ENCODE measurements at places on chromosomes 5 and 9. TPM values are rescaled to one million over a fixed set of nuclear protein-coding genes. Genes with fewer than 3 reads are reported as not detected.

DNA sequence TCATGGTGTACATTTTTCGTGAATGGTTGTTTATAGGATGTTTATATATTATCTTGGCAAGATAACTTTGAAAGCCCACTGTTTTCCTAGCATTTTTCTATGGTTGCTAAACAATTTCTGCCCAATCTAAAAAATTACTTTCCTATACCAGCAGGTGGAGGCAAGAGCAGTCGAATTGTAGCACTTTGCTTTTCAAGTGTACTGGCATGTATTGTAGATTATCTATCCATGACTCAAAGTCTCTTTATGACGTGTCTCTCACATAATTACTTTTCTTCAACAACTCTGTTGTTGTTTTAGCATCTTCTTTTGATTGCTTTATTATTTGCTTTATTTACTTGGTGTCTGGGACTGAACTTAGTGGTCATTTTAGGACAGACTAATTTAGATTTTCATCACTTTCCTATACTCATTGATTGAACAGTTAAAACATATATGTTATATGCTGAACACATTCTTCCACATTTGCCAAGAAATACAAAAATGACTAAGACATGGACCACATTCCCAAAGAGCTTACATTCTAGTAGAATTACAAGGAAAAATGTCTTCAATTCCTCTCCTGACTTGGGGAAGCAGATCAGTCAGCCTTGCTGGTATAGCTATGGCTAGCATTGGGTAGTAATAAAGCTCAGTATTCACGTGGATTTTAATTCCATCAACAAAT, 20.7 kb downstream of the NLN start:
- DNase-seq = peak; percentile 47

DNA sequence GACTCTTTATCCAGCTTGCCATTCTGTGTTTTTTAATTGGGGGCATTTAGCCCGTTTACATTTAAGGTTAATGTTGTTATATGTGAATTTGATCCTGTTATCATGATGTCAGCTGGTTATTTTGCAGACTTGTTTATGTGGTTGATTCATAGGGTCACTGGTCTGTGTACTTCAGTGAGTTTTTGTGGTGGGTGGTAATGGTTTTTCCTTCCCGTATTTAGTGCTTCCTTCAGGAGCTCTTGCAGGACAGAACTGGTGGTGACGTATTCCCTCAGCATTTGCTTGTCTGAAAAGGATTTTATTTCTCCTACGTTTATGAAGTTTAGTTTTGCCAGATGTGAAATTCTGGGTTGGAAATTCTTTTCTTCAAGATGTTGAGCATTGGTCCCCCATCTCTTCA, 381.1 kb downstream of the MAN2A1 start:
- no peak for DNase-seq

DNA sequence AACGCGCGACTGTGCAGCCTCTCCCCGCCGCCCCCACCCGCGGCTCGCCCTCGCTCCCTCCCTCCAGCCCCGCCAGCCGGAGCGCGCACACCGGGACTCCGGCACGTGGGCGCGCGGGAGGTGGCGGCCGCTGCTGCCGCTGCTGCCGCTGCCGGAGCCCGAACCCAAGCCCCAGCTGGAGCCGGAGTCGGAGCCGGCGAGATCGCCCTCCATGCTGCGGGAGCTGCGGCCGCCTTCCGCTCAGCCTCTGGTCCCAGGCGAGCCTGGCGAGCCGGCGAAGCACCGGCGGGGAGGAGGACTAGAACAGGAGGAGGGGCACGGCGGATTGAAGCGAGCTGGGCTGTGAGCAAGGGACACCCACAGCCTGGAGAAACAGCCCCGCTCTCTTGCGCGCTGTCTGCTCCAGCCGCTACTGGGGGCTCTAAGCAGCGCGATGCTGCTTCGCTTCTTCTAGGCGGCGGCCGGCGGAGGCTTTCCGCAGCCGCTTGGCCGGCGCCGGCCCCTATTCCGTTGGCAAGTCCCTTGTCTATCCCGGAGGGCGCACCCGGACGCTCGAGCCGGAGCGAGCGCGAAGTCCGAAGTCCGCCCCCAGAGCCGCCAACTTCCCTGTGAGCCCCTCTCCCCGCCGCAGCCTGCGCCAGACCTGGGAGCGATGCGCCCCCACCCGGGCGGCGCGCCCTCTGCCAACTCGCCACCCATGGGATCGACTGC, 598.7 kb upstream of the SGCD start:
- DNase-seq = no peak

PHF2 gene
- 26.3 TPM for total RNA-seq

GRCh38 chr5:132222649-132223038, 5.0 kb downstream of the P4HA2 start:
- DNase-seq = no peak

ZFYVE16 gene
- 12.0 TPM for total RNA-seq

PRELID2 gene
- 2.2 TPM for total RNA-seq

DNA sequence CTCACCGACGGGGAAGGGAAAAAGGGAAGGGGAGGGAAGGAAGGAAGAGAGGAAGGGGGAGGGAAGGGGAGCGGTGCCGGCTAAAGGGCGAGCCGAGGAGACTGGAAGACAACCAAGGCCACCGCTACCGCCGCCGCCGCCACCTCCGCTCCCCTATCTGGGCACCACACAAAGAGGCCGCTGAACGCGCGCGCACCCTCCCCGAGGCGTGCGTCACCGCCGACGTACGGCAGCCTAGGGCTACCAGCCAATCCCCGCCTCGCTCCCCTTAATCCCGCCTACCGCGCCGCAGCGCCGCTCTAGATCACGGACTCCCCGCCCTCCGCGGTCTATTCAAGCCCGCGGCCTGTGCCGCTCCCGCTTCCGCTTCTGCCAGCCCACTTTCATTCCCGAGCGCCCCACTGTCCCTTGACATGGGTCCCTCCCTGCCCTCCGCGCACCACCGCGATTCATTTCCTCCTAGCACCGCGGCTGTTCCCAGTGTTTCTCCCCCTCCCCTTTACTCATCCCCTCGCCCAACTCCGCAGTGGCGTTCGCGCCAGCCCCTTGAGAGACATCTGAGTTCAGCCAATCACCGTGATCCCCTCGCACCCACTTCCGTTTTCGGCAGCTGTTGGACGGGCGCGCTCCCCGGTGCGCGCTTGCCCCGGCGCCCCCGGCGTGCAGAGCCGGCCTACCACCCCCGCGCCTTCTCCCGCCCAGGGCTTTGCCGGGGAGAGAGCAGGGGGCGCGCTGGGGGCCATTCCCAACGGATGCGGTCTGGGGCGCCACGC, at the start of gene HNRNPA0:
TSS of gene HNRNPA0 (minus strand) at position 176 of the 773 bp plus-strand sequence. CDS start 297 bp downstream, outside the sequence.
- DNase-seq = peak; percentile 97

FGF1 gene
- not detected for total RNA-seq

DNA sequence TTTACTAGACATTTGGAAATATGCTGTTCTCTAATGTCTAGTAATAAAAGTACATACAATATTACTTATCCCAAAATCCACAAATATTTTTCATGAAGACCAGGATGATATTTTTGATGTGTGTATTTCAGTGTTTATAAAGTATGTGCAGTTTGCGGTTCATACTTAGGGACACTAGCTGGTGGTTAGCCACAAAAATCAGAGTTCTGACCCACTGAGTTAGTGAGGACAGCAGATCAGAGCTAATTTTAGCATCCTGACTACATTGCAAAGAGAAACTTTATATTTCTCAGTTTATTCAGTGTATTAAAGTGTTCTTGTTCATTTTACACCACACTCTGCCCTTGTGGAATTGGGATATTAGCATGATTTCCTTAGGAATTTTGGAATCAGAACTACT, 655.3 kb downstream of the HTR1A start:
- DNase-seq = no peak
